ENCODE measurements at places on chromosomes 1 and 21. TPM values are rescaled to one million over a fixed set of nuclear protein-coding genes. Genes with fewer than 3 reads are reported as not detected.

The HP1BP3 gene
- total RNA-seq = 184 TPM

The RIPPLY3 gene
- not detected for total RNA-seq

DNA sequence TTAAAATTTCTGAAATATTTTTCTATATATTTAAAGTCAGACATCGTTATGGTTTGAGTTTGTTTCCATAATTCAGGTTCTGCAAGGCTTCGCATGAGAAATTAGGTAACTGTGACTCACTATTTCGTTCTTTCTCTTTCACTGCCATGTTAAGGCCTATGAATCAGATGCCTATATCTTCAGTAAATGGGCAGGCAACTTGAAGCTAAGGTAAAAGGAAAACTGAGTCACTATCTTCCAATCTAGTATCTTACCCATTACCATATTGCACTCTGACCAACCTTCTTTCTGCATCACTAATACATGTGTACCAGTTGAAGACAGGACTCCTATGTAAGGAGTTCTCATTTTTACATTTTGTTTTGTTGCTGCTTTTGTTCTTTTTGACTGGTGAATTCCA, 37.8 kb downstream of the PYHIN1 start:
- H3K27ac ChIP-seq = no peak overlapping the region
- DNase-seq = no peak
- no peak overlapping the region for H3K4me3 ChIP-seq
- H3K36me3 ChIP-seq = no peaks in the 10 kb centered on the region
- no peaks in the 10 kb centered on the region for H3K27me3 ChIP-seq

DNA sequence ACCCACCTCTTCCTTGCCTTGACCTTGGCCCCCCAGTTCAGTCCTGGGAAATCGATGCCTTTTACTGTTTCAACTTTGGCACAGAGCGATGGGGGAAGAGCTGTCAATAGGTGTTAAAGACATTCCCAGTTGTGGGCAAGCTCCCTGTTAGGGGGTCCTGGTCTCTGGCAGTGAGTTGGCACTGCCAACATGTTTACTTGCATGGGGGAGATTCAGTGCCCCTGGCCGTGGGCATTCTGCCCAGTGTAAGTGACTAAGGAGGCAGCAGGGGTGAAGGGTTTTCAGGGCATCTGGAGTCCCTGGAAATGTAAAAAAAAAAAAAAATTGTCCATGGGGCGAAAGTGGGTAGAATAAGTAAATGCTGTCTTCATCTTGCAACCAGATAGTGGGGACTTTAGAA, 407.0 kb downstream of the PTPRU start:
- no peak overlapping the region for H3K27ac ChIP-seq
- H3K4me3 ChIP-seq = no peak overlapping the region
- H3K36me3 ChIP-seq = no peaks in the 10 kb centered on the region

DNA sequence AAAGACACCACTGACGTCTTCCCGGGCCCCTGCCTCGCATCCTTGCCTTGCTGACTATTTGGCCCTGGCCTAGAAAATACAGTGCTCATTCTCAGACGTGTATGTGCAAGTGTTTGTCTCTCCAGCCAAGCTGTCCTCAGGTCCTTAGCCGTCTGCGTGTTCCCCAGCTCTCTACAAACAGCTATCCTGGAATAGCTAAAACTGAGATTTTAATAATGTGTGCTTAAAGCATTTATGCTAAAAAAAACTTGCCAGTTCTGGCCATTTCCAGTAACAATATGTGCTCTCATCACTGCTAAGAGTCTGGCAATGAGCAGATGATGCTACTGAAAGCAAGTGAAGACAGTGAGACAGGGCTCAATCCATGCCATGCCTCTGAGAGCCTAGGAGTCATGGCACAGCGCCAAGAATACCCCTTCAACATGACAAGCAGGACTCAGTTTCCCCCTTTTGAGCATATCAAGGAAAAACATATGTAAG, 55.7 kb downstream of the IRF2BP2 start:
- peak; percentile 39 for DNase-seq
- no peak overlapping the region for H3K4me3 ChIP-seq
- H3K4me1 ChIP-seq = peaks cover 2% of the 10 kb centered on the region
- H3K27me3 ChIP-seq = no peaks in the 10 kb centered on the region

GRCh38 chr1:56696663-56697062, 51.5 kb downstream of the PRKAA2 start:
- H3K27me3 ChIP-seq = no peaks in the 10 kb centered on the region
- H3K27ac ChIP-seq = no peak overlapping the region
- H3K4me3 ChIP-seq = no peak overlapping the region
- H3K36me3 ChIP-seq = no peaks in the 10 kb centered on the region

- no peaks in the 10 kb centered on the region for H3K4me1 ChIP-seq
- H3K27ac ChIP-seq = no peak overlapping the region
- no peak for DNase-seq
- no peaks in the 10 kb centered on the region for H3K36me3 ChIP-seq
These were observed 106.3 kb upstream of the GJB5 start for GRCh38 chr1:34648501-34648900.

DNA sequence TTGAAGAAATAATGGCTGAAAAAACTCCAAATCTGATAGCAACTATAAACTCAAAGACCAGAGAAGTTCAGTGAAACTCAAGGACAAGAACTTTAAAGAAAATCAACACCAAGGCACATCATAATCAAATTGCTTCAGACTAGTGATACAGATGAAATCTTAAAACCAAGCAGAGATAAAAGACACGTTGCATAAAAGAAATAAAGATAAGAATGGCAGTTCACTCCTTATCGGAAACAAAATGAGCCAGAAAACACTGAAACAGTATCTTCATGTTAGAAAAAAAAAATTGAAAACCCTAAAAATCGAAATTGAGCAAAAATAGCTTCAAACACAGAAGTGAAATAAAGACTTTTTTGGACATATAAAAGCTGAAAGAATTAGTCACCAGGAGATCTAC, 4.6 kb upstream of the RAB4A start:
- H3K27ac ChIP-seq = no peak overlapping the region
- no peak overlapping the region for H3K4me3 ChIP-seq
- no peaks in the 10 kb centered on the region for H3K27me3 ChIP-seq
- no peak for DNase-seq
- no peaks in the 10 kb centered on the region for H3K36me3 ChIP-seq

- no peaks in the 10 kb centered on the region for H3K36me3 ChIP-seq
- H3K4me1 ChIP-seq = no peaks in the 10 kb centered on the region
- no peaks in the 10 kb centered on the region for H3K27me3 ChIP-seq
- no peak overlapping the region for H3K27ac ChIP-seq
- DNase-seq = no peak
These were observed 6.0 kb upstream of the LIN28A start for GRCh38 chr1:26404641-26405040.

- no peaks in the 10 kb centered on the region for H3K27me3 ChIP-seq
- H3K27ac ChIP-seq = no peak overlapping the region
- no peak overlapping the region for H3K4me3 ChIP-seq
- no peaks in the 10 kb centered on the region for H3K4me1 ChIP-seq
These were observed 136.3 kb downstream of the PEX14 start for GRCh38 chr1:10610901-10611600.

GRCh38 chr1:111404588-111404987, 22.9 kb downstream of the OVGP1 start:
- H3K36me3 ChIP-seq = no peaks in the 10 kb centered on the region
- H3K27me3 ChIP-seq = no peaks in the 10 kb centered on the region
- H3K4me1 ChIP-seq = no peaks in the 10 kb centered on the region
- no peak for DNase-seq
- H3K4me3 ChIP-seq = no peak overlapping the region
- no peak overlapping the region for H3K27ac ChIP-seq

All from ovary (tissue), 10 donors.